ENCODE measurements at places on chromosomes 13 and 19.

DNA sequence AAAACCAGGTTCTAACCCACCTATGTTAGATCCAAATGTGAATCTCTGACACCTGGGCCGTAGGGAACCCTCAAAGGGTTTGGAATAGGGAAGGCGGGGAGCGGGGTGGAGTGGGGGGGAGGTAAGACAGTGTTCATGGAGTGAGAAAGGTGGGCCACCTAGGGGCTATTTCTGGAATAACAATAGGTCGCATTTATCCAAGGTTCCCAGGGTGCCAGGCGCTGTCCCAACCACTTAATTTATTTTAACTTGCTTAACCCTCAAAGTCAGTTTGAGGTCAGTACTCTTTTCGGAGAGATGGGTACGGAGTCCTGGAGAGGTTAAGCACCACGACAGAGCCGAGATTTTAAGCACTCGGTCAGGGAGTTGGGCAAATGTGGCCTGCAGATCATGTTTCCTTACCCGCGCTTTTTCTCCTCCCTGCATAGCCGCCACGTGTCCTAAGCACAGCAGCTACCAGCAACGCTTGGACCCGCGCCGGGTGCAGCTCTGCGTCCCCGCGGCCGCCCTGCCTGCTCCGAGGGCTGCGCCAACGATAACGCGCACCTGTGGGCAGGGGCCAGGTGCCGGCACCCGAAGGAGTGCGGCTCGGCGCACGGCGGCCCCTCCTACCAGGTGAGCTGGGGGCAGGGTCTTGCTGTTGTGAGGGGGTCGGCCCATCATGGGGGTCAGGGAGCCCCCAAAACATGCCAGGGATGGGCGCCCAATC is 25.0 kb upstream of the FXYD3 start:
- no peak for DNase-seq

- DNase-seq = no peak
Measured at GRCh38 chr13:20161275-20161950, 561 bp upstream of the GJA3 start.

DNA sequence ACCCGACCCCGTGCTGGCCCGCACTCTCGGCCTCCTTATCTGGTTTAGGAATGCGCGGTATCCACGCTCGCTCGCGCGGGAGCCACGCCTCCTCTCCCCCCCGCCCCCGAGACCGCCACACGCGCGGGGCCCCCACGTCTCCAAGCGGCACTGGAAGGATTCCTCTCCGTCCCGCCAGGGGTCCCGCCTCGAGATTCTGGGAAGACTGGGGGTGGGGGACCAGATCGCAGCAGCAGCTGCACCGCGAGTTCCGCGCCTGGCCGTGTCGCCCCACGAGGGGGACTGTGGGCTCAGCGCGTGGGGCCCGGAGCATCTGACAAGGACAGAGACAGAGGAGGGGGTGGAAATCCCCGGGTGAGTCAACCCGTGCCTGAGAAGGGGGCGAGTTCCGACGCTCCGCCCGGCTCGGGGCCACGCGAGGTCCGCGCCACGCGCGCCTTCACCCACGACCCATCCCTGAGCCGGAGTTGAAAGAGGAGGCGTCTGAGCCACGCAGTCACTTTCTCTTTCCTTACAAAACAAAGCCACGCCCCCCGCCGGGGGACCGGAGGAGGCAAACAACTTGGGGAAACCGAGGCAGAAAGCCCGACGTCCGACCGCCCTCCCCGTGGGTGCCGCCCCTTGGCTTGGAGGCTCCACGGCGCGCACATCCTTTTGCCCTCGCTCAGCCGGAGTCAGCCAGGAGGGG is 814 bp downstream of the S1PR2 start:
- DNase-seq = no peak

GRCh38 chr19:55567708-55568328 is 12.8 kb downstream of the ZNF579 start:
- DNase-seq = no peak

GRCh38 chr19:17076543-17076991 is 990 bp downstream of the MYO9B start:
- no peak for DNase-seq

DNA sequence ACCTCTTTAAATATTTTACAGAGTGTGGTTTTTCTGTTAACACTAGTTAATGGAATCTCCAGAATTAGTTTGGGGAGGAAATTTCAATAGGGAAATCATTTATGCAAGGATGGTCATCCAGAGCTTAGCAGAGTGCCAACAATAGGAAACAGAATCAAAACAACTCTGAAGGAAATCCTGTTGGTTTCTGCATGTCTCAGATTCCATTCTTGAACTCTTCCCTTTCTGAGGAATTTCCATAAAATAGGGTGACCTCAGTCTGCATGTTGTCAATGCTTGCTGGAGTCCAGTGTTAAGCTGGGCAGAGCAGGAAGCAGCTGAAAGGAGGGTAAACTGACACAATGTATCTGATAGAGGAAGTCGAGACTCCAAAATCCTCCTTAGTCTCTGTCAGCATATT is 16.9 kb downstream of the CBY2 start:
- DNase-seq = no peak

DNA sequence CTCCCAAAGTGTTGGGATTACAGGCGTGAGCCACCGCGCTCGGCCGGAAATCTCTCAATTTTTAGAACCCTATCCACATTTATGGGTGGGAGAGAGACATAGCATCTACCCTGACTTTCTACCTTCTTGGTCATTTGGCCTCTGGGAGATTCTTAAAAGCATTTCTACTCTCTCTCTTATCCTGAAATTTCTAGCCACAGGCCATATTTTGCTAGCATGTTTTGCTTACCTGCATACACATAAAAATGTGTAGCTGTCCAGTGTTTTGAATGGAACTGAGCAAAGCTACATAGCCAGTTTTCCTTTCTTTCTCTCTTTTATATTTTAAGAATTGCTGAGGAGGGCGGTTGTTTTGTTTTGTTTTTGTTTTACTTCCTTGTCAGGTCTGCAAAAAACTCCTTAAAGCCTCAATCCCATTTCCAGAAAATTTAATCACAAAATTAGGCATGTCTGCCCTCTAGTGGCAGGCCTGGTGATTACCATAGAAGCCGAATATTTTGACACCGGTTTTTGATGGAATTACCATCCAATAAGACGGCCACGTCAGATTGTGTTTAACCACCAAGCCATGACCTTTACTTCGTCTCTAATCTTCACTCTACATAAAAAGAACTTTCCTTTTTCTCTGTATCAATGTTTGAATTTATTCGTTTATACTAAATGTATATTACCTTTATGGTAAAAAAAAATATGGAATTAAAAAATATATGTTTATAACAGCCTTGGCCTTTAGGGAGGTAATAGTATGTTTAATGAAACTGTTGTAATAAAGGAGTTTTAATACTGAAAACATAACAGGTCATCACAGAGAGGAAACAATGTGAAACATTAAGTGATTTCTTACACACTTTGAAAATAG is 34.4 kb upstream of the OXGR1 start:
- DNase-seq = no peak

DNA sequence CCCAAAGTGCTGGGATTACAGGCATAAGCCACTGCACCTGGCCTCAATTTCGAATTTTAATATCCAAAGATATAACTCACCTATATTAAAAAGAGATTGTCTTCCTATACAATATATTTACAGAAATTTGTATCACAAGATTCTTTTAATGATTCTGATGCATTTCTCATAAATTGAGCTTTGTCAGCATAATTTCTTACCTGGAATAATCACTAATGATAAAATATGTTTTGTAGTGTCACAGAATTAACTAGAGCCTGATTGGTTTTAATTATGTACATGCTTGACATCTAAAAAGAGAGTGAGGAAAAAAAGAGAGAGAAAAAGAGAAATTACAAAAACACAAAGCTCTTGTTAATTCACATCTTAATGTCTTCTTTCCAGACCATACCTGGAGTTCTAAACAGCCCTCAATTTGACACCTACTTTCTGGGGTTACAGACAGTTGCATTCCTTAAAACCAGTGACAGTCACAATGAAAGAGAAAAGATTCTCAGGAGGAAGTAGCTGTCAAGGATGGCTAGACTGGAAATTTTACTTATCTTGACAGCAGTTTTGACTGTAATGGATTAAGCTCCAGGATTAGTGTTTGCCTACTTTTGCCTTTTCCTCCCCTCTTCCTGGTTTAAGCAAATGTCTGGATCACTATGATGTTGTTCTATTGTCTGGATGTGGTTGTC is 214.4 kb downstream of the SPRY2 start:
- DNase-seq = no peak

GRCh38 chr19:55647732-55648584 is at the start of gene CCDC106:
Gene CCDC106 (plus strand): TSS chr19:55648212. CDS start chr19:55649047, 835 bp downstream.
- no peak for DNase-seq

DNA sequence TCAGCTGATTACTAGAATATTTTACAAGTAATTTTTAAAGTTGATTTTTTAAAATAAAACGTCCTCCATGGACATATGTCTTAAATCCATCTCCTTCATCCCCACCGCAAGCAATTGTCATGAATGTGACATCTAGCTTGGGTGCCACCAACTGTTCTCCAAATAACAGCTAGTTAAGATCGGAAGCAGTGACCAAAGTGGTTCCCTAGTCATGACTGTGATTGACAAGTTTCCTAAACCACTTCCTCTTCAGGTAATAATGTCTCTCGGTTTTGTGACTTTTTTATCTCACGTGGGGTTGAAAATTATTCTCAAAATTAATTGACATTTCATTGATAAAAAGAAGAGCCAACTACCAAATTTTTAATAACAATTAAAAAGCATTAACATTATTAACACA is 135.3 kb upstream of the MIR17HG start:
- no peak for DNase-seq

DNA sequence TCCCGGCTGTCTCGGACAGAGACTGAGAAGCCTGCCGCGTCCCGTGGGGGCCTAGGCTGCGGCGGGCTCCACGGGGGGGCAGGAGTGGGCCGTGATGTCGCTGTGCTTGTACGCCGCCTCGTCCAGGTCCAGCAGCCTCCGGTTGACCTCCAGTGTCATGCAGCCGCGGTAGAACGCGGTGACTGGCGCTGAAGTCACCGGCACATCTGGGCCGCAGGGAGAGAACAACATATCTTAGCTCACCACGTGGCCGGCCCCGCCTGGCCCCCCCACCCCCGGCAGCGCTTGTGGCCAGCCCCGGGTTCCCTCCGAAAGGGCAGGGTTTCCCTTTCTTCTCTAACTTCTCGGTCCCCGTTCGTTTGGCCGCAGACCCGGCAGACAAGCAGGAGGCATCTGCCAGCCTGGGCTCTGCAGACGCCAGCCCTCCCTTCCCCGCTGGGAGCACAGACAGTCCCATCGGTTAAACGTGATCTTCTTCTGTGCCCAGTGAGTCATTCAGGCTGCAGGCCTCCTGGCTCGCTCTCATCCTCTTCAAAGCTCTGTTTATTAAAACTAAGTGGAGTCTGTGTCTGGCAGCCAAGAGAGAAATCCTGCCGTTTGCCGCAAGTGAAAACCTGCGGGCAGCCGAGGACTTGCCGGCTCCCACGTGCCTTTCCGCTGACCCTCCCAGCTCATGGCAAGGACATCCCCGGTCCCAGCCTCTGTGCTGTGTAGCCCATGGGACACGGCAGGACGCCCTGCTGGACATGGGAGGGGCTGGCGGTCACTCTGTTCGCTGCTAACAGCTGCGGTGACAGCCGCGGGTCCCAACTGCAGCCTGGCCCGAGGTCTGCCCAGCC is 42.8 kb downstream of the GAS6 start:
- peak; percentile 68 for DNase-seq

- DNase-seq = no peak
Measured at GRCh38 chr19:40735013-40735771, 15.1 kb downstream of the ACTMAP start.

DNA sequence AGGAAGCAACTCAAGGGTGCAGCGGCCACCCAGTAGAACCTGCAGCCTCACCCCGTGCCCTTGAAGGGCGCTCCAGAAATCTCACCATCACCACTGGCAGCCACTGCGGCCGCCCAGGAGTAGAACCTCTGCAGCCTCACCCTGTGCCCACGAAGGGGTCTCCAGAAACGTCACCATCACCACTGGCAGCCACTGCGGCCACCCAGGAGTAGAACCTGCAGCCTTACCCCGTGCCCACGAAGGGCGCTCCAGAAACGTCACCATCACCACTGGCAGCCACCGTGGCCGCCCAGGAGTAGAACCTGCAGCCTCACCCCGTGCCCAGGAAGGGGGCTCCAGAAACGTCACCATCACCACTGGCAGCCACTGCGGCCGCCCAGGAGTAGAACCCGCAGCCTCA is 336.0 kb downstream of the TEX29 start:
- no peak for DNase-seq

Data from NCI-H187 treated with DMSO at 0.1 percent for 48 hours (cell line).